Stimulated activated CD4-positive, alpha-beta T cell treated with anti-CD3 and anti-CD28 coated beads, Interleukin-1b, Interleukin-23, amount 100 ng/mL, for 1 hour (primary cell): ENCODE measurements at places on chromosomes 16 and 17.
A peak's percentile ranks its signal among the peaks of the same experiment; 100 is the strongest.

DNA sequence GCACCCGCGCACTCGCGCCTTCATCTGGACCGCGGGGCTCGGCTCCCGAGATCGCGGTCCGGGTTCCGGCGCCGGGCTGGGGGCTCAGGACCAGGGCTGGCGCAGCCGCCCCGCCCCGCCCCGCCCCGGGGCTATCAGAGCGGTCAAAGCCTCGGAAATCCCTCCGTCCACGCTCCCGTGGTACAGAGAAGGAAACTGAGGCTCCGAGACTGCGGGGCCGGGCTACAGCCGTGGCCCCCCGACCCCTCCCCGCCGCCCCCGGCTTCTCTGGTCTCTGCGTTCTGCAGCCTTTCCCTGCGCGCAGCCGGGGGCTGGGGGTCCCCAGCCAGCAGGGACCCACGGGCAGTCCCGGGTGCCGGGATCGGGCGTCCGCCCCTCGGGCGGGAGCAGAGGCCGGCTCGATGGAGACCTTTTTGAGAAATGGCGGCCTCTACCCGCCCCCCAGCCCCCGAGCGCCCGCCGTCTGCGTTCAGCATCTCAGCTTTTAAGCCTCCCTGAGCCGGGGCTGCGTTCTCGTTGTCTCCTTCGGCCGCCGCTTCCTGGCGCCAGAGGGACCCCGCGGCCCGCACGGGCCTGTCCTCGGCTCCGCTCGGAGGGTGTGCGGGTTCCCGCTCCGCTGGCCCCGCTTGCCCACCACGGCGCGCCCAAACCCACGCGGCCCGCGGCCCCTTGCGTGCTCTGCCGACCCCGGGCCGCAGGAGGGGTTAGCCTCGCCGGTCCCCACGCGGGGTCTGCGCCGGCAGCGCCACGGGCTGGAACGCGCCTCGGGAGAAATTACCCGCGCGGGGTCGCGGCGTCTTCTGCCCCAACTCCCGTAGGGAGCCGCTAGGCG lies 1.5 kb upstream of the NPTX1 start:
- DNase-seq: peak; percentile 18

GRCh38 chr17:59289981-59290301 lies 41.5 kb upstream of the YPEL2 start:
- DNase-seq: no peak

DNA sequence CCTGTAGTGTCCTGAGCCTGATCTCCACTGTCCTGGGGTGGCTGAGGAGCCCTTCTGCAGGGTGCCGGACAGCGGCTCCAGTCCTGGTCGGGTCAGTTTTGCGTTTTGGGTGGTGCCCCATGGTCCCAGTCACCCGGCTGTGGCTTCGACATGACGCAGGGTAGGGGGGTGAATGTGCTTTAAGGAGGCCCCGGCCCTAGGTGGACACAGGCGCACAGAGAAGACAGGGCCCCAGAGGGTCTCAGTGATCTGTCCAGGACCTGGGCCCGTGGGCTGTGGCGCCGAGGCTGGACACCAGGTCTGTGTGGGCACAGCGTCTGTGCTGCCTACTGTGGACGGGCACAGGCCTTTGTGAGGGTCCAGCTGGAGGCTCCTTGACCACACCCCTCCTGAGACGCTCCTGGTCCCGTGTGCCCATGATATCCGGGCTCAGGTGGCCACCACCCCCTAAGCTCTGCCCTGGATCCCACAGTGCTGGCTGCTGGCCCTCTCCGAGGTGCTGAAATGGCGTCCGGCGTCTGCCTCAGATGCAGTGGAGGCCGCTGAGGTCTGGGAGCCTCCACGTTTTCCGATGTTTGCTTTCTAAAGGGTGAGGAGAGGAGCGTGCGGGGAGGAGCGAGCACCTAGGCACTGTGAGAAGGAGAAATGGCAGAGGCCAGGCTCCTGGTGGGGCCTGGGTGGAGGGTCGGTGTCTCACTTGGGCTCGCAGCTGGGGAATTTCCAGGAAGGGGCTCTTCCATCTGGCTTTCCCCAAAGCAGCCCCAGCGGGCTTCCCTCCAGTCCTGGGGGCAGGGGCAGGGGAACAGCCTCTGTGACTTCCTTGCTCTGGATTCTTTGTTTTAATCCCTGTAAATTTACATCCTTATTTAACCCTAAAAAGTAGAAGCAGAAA lies 56.1 kb upstream of the ACSF3 start:
- no peak for DNase-seq

GRCh38 chr16:77787452-77787851 lies 912 bp upstream of the VAT1L start:
- no peak for DNase-seq

GRCh38 chr16:8853150-8853549 lies 15.7 kb downstream of the CARHSP1 start:
- no peak for DNase-seq

GRCh38 chr16:85625053-85625452 lies 11.9 kb downstream of the GSE1 start:
- no peak for DNase-seq

GRCh38 chr17:18353541-18353940 lies 9.8 kb downstream of the SHMT1 start:
- DNase-seq: no peak

GRCh38 chr17:17751489-17752088 lies 70.3 kb downstream of the RAI1 start:
- no peak for DNase-seq

GRCh38 chr16:48628359-48628985 lies 18.5 kb upstream of the N4BP1 start:
- DNase-seq: no peak

GRCh38 chr16:54977211-54977610 lies 46.5 kb downstream of the IRX5 start:
- no peak for DNase-seq

GRCh38 chr17:57484081-57484666 lies 227.9 kb downstream of the MSI2 start:
- DNase-seq: no peak

GRCh38 chr17:77829843-77830799 lies 128.4 kb upstream of the TNRC6C start:
- no peak for DNase-seq

GRCh38 chr17:50627782-50628601 lies 6.7 kb upstream of the ABCC3 start:
- DNase-seq: no peak

DNA sequence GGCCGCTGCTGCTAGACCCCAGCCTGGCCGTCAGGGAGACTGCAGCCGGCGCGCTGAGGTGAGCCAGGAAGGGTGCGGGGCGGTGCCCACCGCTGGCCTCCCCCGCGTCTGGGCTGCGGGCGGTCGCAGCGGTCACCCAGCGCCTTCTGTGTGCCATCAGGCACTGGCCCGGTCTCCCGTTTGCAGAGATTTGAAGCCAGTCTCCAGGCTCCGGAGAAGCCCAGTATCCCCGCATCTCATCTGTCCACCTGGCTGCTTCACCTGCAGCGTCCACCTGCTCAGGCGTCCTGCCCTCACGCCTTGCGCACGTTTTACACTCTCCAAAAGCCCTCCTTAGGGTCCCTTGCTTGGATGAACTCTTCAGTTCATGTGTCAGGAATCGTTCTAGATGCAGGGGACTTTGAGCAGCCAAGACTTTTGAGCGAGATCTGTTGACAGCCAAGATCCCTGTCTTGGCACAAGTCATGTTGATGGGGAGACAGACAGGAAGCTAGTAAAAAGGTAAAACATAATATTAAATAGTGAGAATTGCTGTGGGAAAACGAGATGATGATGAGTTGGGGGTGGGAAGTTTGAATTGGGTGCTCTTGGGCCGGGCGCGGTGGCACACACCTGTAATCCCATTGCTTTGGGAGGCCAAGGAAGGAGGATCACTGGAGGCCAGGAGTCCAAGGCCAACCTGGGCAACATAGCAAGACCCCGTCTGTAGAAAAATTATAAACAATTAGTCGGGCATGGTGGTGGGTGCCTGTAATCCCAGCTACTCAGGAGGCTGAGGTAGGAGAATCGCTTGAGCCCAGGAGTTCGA lies 916 bp downstream of the HEATR3 start:
- DNase-seq: no peak

DNA sequence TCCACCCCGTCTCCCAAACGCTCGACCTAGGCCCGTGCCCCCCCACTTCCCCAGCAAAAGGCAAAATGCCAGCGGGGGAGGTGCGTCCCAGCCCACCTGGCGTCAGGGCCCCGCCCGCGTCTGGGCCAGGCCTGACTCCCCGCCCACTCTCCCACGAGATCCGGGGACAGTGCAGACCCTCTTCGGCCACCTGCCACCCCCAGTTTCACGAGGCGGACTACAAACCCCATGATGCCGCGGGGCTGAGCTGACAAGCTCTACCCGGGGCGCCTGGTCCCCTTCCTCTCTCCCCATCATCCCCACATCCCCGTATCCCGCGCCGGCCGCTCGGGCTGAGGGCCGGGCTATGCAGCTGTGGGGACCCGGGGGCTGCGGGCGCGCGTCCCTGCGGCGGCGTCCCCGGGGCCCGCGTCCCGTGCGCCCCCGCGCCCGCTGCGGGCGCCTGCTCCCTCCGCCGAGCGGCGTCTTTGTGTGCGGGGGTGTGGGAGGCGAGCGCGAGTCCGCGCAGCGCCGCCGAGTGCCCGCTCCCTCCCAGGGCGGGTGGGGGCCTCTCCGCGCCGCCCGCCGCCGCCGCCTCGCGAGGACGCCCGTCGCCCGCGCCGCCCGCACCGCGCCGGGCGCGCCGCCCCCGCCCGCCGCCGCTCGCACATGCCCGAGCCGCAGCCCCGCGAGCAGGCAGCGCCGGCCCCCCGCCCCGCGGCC lies at the start of gene ANKRD13B:
ANKRD13B (plus strand) TSS at position 283 of the 702 bp plus-strand sequence. CDS start 490 bp downstream, outside the sequence.
- DNase-seq: no peak

GRCh38 chr16:2040787-2041522 lies 6.7 kb downstream of the NTHL1 start:
- DNase-seq: no peak

DNA sequence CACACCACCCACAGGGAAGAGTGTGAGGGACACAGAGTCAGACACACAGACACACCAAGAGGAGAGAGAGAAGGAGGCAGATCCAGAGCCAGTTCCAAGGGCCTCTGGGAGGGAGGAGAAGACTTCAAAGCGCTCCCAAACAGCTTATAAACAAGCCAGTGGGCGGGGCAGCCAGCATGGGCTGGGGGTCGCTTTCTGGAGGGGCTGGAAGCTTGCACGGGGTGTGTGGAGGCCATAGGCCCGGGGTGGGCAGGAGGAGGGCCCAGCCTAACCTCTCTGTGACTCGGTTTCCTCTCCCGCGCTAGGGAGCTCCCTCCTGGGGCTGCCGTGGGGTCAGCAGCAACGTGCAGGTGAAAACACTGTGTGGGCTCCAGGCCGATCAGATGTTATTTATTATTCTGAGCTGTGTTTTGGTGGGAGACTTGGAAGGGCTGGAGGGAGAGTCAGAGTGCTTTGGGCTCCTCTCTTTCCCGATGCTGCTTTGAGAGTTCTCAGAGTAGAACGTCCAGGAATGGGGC lies 2.5 kb upstream of the WFIKKN2 start:
- DNase-seq: no peak

- no peak for DNase-seq
These were observed 566.9 kb downstream of the WWOX start for GRCh38 chr16:78666318-78666717.

GRCh38 chr16:2774161-2774891 lies 2.8 kb downstream of the ELOB start:
- no peak for DNase-seq

DNA sequence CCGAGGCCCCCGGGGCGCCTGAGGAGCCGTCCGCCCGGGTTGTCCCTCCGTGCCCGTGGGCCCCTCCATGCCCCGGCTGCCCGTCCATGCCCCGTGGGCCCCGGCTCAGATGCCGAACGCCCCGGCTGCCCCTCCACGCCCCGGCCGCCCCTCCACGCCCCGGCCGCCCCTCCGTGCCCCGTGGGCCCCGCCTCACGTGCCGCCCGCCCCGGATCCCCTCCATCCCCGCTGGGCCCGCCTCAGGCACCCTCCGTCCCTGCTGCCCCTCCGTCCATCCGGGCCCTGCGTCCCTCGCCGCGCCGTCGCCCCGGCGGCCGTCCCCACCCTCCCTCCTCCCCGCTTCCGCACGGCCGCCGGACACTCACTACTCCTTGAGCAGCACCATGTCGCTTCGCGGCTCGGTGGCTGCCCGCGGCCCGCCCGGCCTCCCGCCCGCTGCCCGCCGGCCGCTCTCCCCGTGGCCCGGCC lies 382 bp downstream of the PITPNA start:
- DNase-seq: no peak

DNA sequence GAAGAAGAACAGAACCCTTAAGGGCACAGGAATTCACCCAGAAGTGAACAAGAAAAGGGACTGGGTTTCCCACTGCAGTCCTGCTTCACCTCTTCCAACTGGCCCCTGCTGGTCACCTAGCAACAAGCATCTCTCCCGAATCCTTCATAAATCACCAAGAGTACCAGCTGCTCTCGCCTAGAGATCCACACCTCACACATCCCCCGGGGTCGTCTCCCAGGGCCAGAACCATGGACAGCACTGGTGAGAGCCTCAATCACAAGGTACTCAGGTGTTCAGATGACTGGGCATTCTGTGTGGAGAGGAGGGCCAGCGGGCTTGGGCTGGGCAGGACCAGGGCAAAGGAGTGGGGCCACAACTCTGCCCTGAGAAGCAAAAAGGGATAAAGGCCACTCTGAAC lies 65.9 kb downstream of the CCT6B start:
- DNase-seq: no peak

DNA sequence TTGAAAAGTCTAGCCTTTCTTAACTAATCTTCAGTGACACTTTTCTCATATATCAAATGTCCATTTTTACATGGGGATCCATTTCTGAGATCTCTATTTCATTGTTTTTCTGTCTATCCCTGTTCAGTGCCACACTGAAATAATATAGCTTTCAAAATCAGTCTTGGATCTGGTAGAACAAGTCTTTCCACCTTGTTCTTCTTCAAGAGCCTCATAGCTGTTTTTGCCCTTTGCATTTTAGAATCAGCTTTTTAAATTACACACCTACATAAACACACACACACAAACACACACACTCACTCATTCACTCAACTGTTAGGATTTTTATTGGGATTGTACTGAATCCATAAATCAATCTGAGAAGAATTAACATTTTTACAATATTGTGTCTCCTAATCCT lies 19.2 kb downstream of the GSDMB start:
- no peak for DNase-seq
